Panc1 (cell line): ENCODE measurements at places on chromosomes 12 and 14.
A peak's percentile ranks its signal among the peaks of the same experiment; 100 is the strongest.

- no peak overlapping the region for H3K27ac ChIP-seq
- no peak overlapping the region for H3K4me3 ChIP-seq
- no peak for DNase-seq
- no peaks in the 10 kb centered on the region; the same call in 1 of the 2 replicates for H3K27me3 ChIP-seq
- H3K4me1 ChIP-seq = no peaks in the 10 kb centered on the region
Measured at GRCh38 chr12:45613296-45613695, 116.2 kb upstream of the ARID2 start.

DNA sequence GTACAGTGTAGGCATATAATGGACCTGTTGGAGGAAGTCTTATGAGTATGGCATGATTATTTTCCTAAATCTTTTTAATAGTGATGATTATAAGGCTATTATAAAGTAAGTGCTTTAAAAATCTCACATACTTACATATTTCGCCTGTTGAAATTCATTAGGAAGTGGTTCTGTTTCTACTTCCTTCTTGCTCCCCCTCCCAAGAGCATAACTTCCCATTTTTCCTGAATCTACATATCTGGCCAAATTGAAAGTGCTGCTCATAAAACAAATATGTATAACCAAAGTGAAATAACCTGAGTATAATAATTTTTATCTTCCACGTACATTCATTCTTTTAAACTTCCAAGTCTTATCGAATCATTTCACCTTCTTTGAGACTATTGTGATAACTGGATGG, 455.6 kb upstream of the SEL1L start:
- H3K4me1 ChIP-seq = no peaks in the 10 kb centered on the region
- H3K27me3 ChIP-seq = no peaks in the 10 kb centered on the region
- DNase-seq = no peak
- no peak overlapping the region for H3K4me3 ChIP-seq
- no peaks in the 10 kb centered on the region for H3K36me3 ChIP-seq

GRCh38 chr14:52025310-52025709, 36.0 kb downstream of the RTRAF start:
- no peak overlapping the region for H3K4me3 ChIP-seq
- no peak overlapping the region for H3K27ac ChIP-seq
- no peaks in the 10 kb centered on the region for H3K27me3 ChIP-seq
- no peaks in the 10 kb centered on the region for H3K4me1 ChIP-seq
- no peak for DNase-seq

- no peaks in the 10 kb centered on the region for H3K4me1 ChIP-seq
- no peak overlapping the region for H3K27ac ChIP-seq
- DNase-seq = no peak
- H3K27me3 ChIP-seq = peaks cover under 1% of the 10 kb centered on the region
Measured at GRCh38 chr12:45580356-45580969, 149.0 kb upstream of the ARID2 start.

GRCh38 chr12:118109088-118109487, 5.3 kb upstream of the VSIG10 start:
- no peaks in the 10 kb centered on the region for H3K4me1 ChIP-seq
- no peak overlapping the region for H3K27ac ChIP-seq
- H3K36me3 ChIP-seq = no peaks in the 10 kb centered on the region
- H3K27me3 ChIP-seq = no peaks in the 10 kb centered on the region
- no peak overlapping the region for H3K4me3 ChIP-seq

DNA sequence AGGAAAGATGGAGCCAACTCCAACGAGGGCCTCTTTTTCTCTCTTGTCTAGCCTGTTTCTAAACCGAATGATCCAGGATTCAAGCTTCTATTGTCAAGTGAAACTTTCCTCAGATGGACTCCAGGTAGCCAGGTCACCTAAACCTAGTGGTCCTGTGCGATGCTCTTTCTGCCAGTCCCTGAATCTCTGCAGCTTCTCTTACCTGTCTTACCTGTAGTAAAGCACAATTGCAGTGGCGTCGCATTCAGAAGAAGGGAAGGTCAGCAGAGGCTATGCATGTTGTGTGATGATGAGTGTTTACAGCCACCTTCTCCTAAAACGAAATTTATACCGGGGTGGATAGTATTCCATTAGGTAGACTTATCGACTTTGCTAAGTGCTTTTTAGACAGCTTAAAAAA, 47.4 kb upstream of the TRAF3 start:
- no peak overlapping the region for H3K27ac ChIP-seq
- no peak for DNase-seq
- H3K4me3 ChIP-seq = no peak overlapping the region

DNA sequence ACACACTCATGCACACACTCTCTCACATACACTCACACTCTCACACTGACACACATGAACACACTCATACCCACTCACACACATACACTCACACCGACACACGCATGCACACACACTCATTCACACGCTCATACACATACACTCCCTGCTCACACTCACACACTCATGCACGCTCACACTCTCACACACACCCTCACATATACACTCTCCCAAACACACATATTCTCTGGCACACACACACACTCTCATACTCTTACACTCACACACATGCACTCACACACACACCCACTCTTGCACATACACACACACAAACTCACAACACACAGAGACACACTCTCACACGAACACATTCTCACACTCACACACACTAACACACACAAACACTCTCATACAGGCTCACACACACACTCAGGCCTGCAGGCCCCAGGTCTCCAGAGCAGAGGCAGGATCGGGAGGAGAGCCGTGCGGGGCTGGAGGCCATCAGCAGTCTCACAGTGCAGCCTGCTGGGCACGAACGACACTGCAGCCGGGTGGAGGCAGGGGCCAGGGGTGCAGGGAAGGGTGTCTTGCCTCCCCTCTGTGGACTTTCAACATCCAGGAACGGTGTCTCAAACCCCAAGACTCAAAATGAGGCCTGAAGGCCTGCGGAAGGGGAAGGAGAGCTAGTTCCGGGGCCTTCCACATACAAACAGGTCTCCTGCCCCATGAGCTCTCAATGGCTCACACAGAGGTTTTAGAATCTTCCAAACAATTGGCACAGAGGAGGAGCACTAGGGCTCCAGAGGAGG, 148.7 kb downstream of the ANO2 start:
- no peaks in the 10 kb centered on the region for H3K27me3 ChIP-seq
- no peaks in the 10 kb centered on the region for H3K36me3 ChIP-seq
- peak; percentile 1 for DNase-seq
- H3K4me3 ChIP-seq = no peak overlapping the region
- H3K4me1 ChIP-seq = no peaks in the 10 kb centered on the region

DNA sequence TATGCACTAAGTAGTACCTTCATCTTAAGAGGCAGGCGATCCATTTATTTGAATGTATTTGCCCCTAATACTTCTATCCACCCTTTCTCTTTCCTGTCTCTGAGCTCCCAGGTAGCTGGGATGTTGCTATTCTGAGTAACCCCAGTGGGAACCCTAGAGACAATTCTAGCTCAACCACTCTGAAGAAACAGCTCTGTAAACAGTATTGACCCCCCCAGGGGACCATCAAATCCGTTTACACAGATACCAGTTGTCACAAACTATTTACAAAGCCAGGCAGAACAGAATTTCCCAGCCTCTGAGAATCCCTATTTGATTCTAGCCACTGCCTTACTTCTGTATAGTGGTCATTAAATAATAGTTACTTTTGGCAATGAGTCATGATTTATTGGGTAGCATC, 64.9 kb downstream of the MIPOL1 start:
- no peak overlapping the region for H3K27ac ChIP-seq
- H3K4me1 ChIP-seq = no peaks in the 10 kb centered on the region
- DNase-seq = no peak
- H3K36me3 ChIP-seq = no peaks in the 10 kb centered on the region

- no peak for DNase-seq
- H3K4me1 ChIP-seq = peaks cover 43% of the 10 kb centered on the region
- no peaks in the 10 kb centered on the region; the same call in none of the 2 replicates for H3K36me3 ChIP-seq
- peak overlapping the region; percentile 72 for H3K27ac ChIP-seq
- peak overlapping the region; percentile 36 for H3K4me3 ChIP-seq
Measured at GRCh38 chr14:64708148-64709004, 4.2 kb downstream of the PLEKHG3 start.

- no peak overlapping the region for H3K4me3 ChIP-seq
- no peaks in the 10 kb centered on the region for H3K36me3 ChIP-seq
- no peaks in the 10 kb centered on the region for H3K27me3 ChIP-seq
- no peaks in the 10 kb centered on the region for H3K4me1 ChIP-seq
- no peak for DNase-seq
Measured at GRCh38 chr12:105013892-105014291, 27.8 kb downstream of the NOPCHAP1 start.

- no peaks in the 10 kb centered on the region for H3K4me1 ChIP-seq
- no peaks in the 10 kb centered on the region for H3K36me3 ChIP-seq
- no peak for DNase-seq
- H3K4me3 ChIP-seq = no peak overlapping the region
- no peak overlapping the region for H3K27ac ChIP-seq
Measured at GRCh38 chr12:22310709-22311108, 23.8 kb downstream of the ST8SIA1 start.

DNA sequence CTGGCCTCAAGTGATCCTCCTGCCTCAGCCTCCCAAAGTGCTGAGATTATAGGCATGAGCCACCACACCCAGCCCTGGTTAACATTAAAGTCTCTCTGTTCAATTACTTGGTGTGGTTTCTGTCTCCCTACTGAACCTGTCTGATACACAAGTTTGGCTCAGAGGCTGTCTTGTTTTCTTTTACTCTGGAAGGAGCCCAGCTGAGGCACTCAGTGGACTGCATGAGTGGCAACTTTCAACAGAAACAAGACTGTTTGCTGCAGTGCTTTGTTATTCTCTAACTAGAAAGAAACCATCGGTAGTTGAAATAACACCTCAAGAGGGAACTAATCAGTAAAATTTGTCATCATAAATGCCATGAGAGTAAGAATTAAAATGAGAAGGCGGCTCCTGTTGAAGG, 238.7 kb downstream of the FOXN3 start:
- no peak for DNase-seq
- H3K27ac ChIP-seq = no peak overlapping the region
- H3K27me3 ChIP-seq = no peaks in the 10 kb centered on the region
- no peak overlapping the region for H3K4me3 ChIP-seq
- H3K4me1 ChIP-seq = no peaks in the 10 kb centered on the region

DNA sequence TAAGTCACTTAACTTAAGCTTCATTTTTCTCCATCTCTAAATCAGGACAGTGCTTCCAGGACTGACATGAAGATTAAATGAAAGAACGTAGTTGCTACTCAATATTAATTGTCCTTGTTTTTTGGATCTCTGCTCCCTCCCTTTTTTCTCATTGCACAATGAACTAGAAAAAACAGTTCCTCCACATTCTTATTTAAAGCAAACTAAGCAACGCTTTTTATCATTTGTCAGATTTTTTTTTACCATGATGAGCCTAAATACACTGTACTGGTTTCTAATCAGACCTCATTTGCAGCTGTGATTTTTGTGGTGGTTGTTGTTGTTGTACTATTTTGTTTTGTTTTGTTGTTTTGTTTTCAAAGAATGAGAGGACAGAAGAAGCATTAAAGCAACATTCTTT, 23.2 kb upstream of the PARP11 start:
- H3K4me1 ChIP-seq = no peaks in the 10 kb centered on the region
- H3K4me3 ChIP-seq = no peak overlapping the region
- DNase-seq = no peak
- no peak overlapping the region for H3K27ac ChIP-seq
- peaks cover 4% of the 10 kb centered on the region; the same call in 1 of the 2 replicates for H3K27me3 ChIP-seq
- H3K36me3 ChIP-seq = no peaks in the 10 kb centered on the region
